ENCODE measurements at places on chromosomes 4 and X.
A peak's percentile ranks its signal among the peaks of the same experiment; 100 is the strongest.

- DNase-seq, result no peak
Observed at GRCh38 chrX:109629310-109629709, 4.3 kb upstream of the KCNE5 start.

- no peak for DNase-seq
Observed at GRCh38 chrX:39002466-39002865, 201.2 kb downstream of the MID1IP1 start.

DNA sequence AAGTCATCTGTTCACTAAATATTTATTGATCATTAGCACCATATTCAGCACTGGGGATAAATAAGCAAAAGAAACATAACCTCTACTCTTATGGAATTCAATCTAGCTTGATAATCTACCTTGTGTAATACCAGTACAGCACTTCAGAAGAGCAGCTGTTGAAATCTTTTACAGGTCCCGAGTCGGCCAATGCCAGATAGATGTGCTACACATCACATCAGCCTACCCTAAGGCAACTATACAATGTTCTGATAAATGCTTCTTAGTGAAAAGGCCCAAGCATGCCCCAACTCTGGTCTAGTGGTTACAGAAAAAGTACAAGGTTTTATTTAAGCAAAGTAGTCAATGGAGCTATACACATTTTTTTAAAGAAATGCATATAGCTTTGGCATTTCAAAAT is 68.7 kb downstream of the MAPK10 start:
- DNase-seq, result no peak

DNA sequence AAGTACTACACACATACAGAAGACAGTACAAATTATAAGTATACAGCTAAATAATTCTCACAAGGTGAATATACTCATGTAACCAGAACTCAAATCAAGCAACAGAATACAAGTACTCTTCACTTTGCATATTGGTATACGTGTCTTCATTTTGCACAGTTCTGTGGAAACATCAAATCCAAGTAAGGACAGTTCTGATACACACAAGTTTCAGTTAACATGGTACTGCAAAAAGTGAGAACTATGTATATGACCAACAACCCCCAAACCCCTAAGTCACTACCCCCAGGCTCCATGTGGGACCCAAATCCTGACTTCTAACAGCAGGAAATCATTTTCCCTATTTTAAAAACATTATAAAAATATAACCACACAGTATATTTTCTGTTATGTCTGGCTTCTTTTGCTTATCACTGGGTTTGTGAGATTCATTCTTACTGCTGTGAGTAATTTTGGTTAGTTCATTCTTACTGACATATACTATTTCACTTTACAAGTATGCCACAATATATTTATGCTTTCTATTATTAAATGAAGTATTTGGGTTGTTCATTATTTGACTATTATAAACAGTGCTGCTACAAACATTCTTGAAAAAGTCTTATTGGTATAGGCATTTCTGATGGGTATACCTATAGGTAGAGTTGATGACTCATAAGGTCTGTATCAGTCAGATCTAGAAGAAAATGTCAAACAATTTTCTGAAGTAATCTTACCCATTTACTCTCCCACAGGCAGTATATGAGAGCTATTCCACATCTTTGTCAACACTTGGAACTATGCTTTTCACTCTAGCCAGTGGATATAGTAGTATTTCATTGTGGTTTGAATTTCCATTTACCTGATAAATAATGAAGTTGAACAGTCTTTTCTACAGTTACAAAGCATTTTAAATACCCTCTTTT is 47.0 kb downstream of the SCLT1 start:
- DNase-seq, result no peak

GRCh38 chr4:53912766-53913497 is 151.5 kb downstream of the CHIC2 start:
- DNase-seq, result no peak

DNA sequence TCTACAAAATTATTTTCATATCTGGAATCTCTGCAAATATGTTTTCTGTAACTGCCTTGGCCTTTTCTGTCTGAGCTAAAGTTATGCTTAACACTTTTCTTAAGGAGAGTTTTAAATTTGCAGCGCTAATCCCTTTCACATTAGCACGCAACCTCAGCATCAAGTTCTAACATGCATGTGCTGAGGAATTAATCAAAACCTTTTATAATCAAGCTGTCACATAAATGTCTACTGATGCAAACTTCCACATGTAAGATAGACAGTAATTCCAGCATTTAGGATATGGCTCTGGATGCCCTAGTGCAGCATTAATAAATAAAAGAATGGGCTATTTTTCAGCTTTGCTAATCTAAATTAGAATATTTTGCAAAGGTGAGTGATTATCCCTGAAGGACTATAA is 17.5 kb upstream of the NEIL3 start:
- DNase-seq, result no peak

DNA sequence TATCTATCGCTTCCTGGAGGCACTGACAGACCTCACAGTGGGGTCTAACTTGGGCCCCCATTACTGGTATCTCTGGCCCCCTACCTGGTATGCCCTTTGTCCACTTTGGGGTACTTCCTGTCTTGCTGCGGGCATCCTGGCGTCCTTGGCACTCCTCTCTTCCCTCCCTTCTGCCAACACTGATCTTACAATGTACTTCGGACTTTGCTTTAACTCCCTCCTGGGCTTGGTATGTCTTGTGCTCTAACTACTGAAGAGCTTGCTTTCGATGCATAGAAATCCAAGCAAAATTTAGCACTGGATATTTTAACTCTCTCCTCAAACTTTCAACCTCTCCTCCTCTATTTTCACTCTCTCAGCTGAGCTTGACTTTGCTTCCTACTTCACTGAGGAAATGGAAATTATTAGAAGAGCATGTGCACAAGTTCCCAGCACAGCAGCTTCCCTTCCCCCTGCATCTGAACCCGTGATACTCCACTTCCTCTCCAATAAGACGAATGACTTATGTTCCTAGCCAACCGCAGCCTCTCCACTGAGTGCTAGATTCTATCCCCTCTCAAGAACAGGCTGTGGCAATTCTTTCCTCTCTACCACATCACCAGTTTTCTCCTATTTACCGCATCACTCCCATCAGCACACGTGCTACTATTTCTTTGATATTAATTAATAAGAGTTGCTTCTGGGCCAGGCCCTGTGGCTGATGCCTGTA is 52.9 kb downstream of the SUPT20HL2 start:
- no peak for DNase-seq

GRCh38 chr4:3322059-3322550 is 29.3 kb downstream of the RGS12 start:
- no peak for DNase-seq

GRCh38 chrX:115013705-115014104 is 3.7 kb downstream of the IL13RA2 start:
- DNase-seq, result no peak

- DNase-seq, result no peak
Observed at GRCh38 chr4:56438766-56439165, 2.7 kb downstream of the PAICS start.

- no peak for DNase-seq
Observed at GRCh38 chr4:169438057-169438480, 167.3 kb upstream of the SH3RF1 start.

GRCh38 chr4:138182838-138183426 is 59.2 kb downstream of the SLC7A11 start:
- no peak for DNase-seq

DNA sequence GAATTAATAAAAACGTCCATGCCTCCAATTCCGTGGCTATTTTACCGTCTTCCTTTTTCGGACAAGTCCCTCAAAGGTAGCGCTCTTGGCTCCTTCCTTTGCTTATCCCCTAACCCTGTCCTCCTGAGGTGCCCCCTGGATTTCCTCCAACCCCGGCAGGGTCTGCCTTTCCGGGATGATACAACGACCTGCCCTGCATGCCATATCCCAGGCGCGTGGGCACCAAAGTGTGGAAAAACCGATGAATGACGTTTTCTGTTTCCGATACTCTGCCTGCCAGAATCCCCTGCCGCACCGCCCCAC is 706 bp upstream of the CSTF2 start:
- DNase-seq, result peak; percentile 36

- DNase-seq, result no peak
Observed at GRCh38 chr4:66572949-66573348, 902.7 kb upstream of the EPHA5 start.

Measured in ovary (tissue), 10 donors.